ENCODE measurements at places on chromosomes 5 and 9. TPM values are rescaled to one million over a fixed set of nuclear protein-coding genes. Genes with fewer than 3 reads are reported as not detected.

The MPDZ gene
- 58.5 TPM for total RNA-seq

The PARP8 gene
- 0.65 TPM for total RNA-seq

The PCDHGC4 gene
- 2.3 TPM for total RNA-seq

The CENPK gene
- 14.0 TPM for total RNA-seq

The STING1 gene
- total RNA-seq, result 67.3 TPM

The TSC1 gene
- 49.3 TPM for total RNA-seq

The KLHL3 gene
- total RNA-seq, result 20.7 TPM

The TESK1 gene
- 7.2 TPM for total RNA-seq

The TXNDC8 gene
- total RNA-seq, result not detected

The PRDM9 gene
- not detected for total RNA-seq

The CDKN2A gene
- 10.0 TPM for total RNA-seq

The SYNPO gene
- total RNA-seq, result 37.9 TPM

The RAI14 gene
- total RNA-seq, result 320 TPM

The DIPK1B gene
- 182 TPM for total RNA-seq

The SLC45A2 gene
- 0.10 TPM for total RNA-seq

The MRPS27 gene
- total RNA-seq, result 111 TPM

The ZNF367 gene
- 6.8 TPM for total RNA-seq

The ANKRD20A1 gene
- total RNA-seq, result 0.98 TPM

The FAM169A gene
- total RNA-seq, result under 0.01 TPM

The TMC1 gene
- 0.33 TPM for total RNA-seq
